ENCODE measurements at places on chromosomes 1 and 21. TPM values are rescaled to one million over a fixed set of nuclear protein-coding genes. Genes with fewer than 3 reads are reported as not detected.

DNA sequence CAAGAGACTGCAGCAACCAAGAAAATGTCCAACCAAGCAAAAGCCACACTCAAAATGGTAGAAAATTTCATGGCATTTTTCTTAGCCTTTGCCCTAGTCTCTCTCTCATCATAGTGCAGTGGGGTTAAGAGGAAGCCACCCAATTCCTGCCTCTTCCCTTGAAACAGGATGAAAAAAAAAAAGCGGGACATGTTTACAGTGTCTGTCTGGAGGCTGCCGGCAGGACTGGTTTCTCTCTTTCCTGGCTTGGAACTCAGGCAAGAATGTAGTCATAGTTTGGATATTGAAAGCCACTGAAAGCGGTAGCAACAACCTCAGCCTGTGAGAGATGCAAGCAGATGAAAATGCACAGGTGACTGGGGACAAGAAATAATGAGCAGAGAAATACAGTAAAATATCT, 13.3 kb upstream of the TNFSF18 start:
- peak; percentile 53 for DNase-seq

DNA sequence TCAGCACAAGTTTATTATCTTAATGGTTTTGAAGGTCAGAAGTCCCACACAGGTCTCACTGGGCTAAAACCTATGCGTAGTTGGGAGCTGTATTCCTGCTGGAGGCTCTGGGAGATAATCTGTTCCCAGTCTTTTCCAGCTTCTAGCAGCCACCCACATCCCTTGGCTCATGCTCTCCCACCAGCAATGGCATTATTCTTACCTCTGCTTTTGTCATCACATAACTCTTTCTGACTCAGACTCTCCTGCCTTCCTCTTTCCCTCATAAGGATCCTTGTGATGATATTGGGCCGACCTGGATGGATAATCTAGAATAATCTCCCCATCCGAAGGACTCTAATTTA, 122.2 kb upstream of the PRDX6 start:
- no peak for DNase-seq

- DNase-seq = no peak
These were observed 55.4 kb downstream of the C1orf185 start for GRCh38 chr1:51157395-51157794.

DNA sequence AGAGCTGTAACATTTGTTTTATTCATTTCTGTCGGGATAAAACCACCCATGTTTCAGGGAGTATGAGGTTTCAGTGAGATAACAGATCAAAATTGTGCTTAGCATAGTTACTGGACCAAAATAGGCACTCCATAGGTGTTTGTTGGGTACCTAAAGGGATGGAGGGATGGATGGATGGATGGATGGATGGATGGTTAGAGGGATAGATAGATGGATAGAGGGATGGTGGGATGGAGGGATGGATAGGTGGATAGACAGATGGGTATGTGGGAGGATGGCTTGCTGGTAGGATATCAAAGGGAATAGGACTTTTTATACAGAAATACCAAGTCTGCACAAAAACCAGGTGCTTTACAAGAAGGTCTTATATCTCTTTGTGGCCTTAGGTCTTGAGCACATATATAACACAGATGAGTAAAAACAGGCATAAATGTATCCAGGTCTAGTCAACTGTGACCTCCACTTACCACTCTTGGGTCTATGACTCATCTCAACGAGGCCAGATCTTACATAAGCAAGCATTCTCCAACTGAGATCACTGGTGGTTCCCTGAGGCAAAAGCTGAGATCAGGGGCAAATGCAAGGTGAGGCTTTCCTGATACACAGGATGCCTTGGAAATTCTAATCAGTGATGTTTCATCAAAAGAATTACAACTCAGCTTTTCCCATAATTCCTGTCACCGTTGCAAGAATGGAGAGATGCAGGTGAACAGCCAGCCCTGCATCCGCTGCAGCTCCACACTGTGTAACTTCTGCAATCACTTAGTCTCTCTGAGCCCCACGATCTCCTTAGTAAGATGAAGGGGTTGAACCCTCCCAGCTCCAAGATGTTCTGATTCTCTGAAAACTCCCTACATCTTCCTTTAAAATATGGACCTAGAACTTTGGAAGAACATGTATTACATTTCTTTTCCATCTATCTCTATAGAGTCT, 32.0 kb downstream of the PTAFR start:
- peak; percentile 39 for DNase-seq

DNA sequence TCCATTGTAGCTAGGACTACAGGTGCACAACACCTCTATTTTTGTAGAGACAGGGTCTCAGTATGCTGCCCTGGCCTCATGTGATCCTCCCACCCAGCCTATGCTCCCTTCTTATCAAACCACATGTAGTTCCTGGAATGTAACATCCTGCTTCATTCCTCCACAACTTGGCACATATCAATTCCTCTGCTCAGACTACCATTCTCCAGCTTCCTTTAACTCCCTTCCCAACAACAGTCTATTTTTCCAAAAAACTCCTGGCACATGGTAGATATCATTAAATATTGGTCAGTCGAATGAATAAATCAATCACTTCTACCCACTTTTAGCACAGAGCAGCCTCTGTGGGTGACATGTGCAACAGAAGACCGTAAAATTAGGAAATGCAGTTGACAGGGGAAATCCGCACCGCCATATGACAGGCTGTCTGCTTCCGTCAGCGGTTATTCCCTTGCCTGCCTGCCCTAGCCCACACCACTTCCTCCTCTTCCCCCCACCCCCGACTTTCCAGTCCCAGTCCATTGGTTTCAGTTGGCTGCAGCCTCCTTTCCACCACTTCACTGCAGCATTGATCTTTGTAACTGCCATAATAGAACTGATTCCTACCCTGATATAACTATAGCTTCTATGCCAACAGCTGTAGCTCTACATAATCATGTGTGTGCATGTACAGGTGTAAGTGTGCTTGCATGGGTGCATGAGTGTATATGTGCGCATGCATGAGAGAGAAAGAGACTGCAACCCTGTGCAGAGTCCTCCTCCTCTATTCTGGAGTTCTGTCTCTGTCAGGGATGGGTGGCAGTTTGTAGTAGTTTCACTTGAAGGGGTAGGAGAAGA, 6.8 kb upstream of the AKR1A1 start:
- no peak for DNase-seq

- no peak for DNase-seq
These were observed 19.8 kb downstream of the RO60 start for GRCh38 chr1:193079187-193079586.

GRCh38 chr1:163093579-163093978, 24.4 kb downstream of the RGS4 start:
- no peak for DNase-seq

GRCh38 chr1:2391931-2392509, 379 bp downstream of the RER1 start:
- DNase-seq = no peak

HTR1D gene
- total RNA-seq = not detected

PINK1 gene
- total RNA-seq = 29.6 TPM

PLA2G5 gene
- not detected for total RNA-seq

TLCD4 gene
- total RNA-seq = 6.0 TPM
